ENCODE measurements at places on chromosomes 2 and 18. TPM values are rescaled to one million over a fixed set of nuclear protein-coding genes. Genes with fewer than 3 reads are reported as not detected.

CCBE1 gene
- not detected for polyA plus RNA-seq

ESPNL gene
- 0.30 TPM for polyA plus RNA-seq

ATOH8 gene
- not detected for polyA plus RNA-seq

SCN9A gene
- polyA plus RNA-seq, result not detected

NIF3L1 gene
- 12.2 TPM for polyA plus RNA-seq

TRPM8 gene
- not detected for polyA plus RNA-seq

C2orf66 gene
- not detected for polyA plus RNA-seq

POTEI gene
- polyA plus RNA-seq, result not detected

SLC23A3 gene
- not detected for polyA plus RNA-seq

VAMP8 gene
- 282 TPM for polyA plus RNA-seq

PPIL3 gene
- 26.8 TPM for polyA plus RNA-seq

GLI2 gene
- not detected for polyA plus RNA-seq

TTC27 gene
- polyA plus RNA-seq, result 26.9 TPM

COL3A1 gene
- not detected for polyA plus RNA-seq

ZBTB7C gene
- polyA plus RNA-seq, result not detected

ALK gene
- polyA plus RNA-seq, result not detected

EGR4 gene
- 0.49 TPM for polyA plus RNA-seq

TRIM54 gene
- not detected for polyA plus RNA-seq

CRIM1 gene
- polyA plus RNA-seq, result 5.3 TPM

COL4A4 gene
- polyA plus RNA-seq, result 0.03 TPM

DRC1 gene
- polyA plus RNA-seq, result not detected

FOXI3 gene
- 0.19 TPM for polyA plus RNA-seq

UGT1A8 gene
- polyA plus RNA-seq, result not detected

UGT1A3 gene
- not detected for polyA plus RNA-seq

CDCA7 gene
- 0.38 TPM for polyA plus RNA-seq

GPAT2 gene
- 6.2 TPM for polyA plus RNA-seq

Data from naive B cell (primary cell).